Type B pancreatic cell (in vitro differentiated cells): ENCODE measurements at places on chromosomes 16 and 17. TPM values are rescaled to one million over a fixed set of nuclear protein-coding genes. Genes with fewer than 3 reads are reported as not detected.

DNA sequence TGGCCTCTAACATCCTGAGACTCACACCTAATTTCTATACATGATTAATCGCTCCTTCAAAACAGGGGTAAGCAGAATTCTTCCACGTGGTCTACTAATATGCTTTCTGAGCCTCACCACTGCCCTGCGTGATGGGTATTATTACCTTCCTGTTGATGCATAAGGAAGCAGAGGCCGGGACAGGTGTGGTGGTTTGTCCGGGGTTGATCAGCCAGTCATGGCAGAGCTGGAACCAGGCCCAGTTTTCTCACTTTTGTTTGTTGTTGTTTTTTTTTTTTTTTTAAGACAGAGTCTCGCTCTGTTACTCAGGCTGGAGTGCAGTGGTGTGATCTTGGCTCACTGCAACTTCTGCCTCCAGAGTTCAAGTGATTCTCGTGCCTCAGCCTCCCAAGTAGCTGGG is 31.2 kb downstream of the RNF135 start:
- no peak overlapping the region for H3K27ac ChIP-seq
- H3K4me3 ChIP-seq: no peak overlapping the region
- no peak for DNase-seq
- H3K27me3 ChIP-seq: no peaks in the 10 kb centered on the region

DNA sequence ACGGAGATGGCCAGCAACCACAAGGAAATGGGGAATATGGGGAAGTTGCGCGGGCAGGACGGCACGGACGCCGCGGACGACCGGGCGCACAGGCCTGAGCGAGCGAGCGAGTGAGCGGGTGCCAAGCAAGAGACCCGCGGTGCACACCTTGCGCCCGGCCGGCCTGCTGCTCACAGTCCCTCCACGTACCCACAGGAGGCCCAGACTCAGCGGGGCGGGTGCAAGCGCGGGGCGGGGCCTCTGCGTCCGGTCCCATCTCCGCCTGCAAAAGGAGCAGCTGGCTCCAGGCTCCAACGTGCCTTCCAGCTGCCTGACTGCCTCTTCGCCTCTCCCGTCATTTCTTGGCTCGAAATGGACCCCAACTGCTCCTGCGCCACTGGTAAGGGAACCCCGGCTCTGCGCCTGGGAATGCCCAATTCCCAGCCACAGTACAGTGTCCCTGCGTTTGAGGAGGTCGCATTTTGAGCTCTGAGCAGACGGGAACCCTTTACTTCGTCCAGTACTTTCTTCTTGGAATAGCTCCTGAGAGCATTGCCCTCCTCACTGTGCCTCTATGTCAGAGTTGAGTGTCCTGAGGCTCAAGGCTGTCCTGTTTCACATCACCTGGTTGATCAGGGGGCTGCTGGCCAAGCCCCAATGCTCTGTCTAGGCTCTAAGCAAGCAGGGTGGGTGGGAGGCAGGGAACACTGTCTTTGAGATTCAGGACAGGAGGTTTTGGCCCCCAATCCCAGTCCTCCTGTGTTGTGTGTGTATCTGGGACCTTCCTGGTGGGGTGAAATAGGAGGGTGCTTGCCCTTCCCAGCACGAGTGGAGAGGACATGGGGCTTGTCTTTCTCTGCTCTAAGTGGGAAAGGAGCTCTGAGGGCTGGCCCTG is 8.1 kb upstream of the MT1E start:
- H3K27me3 ChIP-seq: peaks cover 86% of the 10 kb centered on the region
- H3K4me1 ChIP-seq: no peaks in the 10 kb centered on the region
- no peak overlapping the region for H3K27ac ChIP-seq

- H3K4me1 ChIP-seq: peaks cover 21% of the 10 kb centered on the region
- no peaks in the 10 kb centered on the region for H3K27me3 ChIP-seq
- no peak overlapping the region for H3K4me3 ChIP-seq
- no peak overlapping the region for H3K27ac ChIP-seq
- no peaks in the 10 kb centered on the region for H3K36me3 ChIP-seq
Observed at GRCh38 chr17:62098623-62099231, 33.6 kb upstream of the MED13 start.

DNA sequence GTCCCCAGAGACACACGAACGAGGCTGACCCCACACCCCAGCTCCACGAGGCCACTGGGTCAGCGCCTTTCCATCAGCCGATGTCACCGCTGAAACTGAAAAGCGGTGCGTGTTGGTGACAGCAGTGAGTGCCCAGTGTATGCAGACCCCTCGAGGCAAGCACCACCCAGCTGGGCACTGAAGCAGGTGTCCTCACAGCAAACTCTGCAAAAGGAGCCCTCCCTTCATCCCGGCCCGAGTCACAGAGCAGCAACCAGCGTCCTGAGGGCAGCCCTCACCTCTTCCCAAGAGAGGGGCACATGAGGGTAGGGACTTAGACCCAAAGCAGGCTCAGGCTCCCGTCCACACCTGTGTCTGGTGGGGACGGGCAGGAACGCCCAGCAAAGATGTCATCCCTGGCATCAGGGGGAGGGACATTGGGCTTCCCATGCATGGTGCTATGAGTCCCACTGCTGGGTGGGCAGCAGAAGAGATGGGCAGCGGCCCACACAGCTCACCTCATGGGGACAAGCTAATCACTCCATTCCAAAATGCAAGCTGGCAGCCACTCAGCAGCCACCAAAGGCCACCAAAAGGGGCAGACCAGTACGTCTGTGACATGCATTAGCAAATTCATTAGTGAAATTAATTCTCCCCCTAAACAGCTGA is 49.2 kb downstream of the RBFOX3 start:
- H3K27me3 ChIP-seq: peaks cover 30% of the 10 kb centered on the region
- no peak for DNase-seq
- H3K4me1 ChIP-seq: peaks cover 15% of the 10 kb centered on the region
- no peaks in the 10 kb centered on the region for H3K36me3 ChIP-seq
- H3K27ac ChIP-seq: no peak overlapping the region
- H3K4me3 ChIP-seq: no peak overlapping the region

The HOXB5 gene
- total RNA-seq: 10.1 and 20.8 TPM in 2 replicates

The RNF222 gene
- 0.24 and 1.1 TPM in 2 replicates for total RNA-seq

DNA sequence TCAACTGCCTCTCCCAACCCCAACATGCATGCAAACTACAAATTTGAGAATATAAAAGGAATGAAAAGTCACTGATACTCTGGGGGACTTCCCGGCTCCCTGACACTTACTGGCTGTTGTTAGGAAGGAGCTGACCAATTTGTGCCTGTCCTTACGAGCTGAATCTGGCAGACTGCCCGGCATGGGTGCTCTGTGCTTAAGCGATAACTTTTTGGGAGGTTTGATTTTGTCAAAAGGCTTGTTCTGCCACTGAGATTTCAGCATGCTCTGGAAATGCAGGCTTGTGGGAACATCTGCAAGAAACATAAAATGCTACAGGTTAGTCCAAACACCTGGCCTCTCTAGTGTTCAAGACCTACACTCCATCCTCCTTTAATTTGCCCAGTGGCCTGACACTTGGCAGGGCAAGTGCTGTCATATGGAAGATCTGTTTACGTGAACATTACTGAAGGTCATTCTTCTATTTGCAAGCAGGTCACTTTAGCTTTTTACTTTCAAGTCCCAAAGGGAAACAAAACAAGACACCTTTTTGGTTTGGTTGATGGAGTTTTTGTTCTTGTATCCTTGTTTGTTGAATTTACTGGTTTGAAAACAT is 40.6 kb downstream of the STH start:
- peaks cover 14% of the 10 kb centered on the region for H3K4me1 ChIP-seq
- no peak overlapping the region for H3K27ac ChIP-seq
- no peak overlapping the region for H3K4me3 ChIP-seq
- H3K27me3 ChIP-seq: no peaks in the 10 kb centered on the region
- H3K36me3 ChIP-seq: peaks cover 34% of the 10 kb centered on the region

DNA sequence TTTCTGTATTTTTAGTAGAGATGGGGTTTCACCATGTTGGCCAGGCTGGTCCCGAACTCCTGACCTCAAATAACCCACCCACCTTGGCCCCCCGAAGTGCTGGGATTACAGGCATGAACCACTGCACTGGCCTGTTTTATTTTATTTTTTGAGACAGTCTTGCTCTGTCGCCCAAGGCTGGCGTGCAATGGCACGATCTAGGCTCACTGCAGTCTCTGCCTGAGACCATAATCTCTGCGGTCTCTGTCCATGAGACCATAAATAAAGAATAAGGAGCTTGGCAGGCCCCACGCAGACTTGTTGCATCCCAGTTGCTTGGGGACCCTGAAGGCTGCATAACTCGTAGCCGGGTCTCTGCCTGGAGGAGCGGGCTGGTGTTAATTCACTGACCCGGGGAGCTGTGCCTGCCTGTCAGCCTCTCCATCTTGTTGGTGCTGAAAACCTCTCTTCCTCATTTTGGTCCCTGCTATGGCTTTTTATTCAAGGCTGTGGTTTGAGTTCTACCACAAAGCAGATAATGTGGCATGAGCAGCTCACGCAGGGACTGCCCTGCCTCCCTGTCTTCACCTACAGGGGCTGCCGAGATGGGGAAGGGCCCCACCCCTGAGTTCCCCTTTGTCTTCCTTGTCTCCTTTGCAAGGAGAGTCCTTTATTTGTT is 82.1 kb downstream of the MSI2 start:
- H3K27ac ChIP-seq: no peak overlapping the region
- no peak overlapping the region for H3K4me3 ChIP-seq
- H3K36me3 ChIP-seq: peaks cover 12% of the 10 kb centered on the region
- peaks cover 48% of the 10 kb centered on the region for H3K4me1 ChIP-seq
- no peaks in the 10 kb centered on the region for H3K27me3 ChIP-seq
- DNase-seq: no peak

DNA sequence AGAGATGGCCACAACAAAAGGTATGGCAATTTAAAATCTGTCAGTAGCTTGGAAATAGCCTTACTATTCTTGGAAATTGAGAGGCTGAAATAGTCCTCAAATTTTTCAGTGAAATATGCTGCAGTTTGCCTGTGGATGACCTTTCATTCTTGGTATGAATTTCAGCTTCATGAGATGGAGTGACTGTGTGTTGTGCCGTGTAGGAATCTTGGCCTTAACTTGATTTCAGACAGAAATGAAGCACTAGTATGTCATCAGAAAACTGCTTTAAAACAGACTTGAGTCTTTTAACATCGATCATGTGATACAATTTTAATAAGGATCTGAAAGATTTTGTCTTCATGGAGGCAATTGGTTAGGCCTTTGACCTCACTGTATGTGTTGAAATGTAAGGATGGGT is 247.2 kb downstream of the CNTNAP4 start:
- peaks cover 3% of the 10 kb centered on the region for H3K27me3 ChIP-seq
- peak overlapping the region; percentile 50 for H3K27ac ChIP-seq
- no peak for DNase-seq
- H3K4me1 ChIP-seq: no peaks in the 10 kb centered on the region

- H3K27me3 ChIP-seq: no peaks in the 10 kb centered on the region
- H3K4me3 ChIP-seq: no peak overlapping the region
- no peak for DNase-seq
- no peak overlapping the region for H3K27ac ChIP-seq
- peaks cover 33% of the 10 kb centered on the region for H3K36me3 ChIP-seq
Observed at GRCh38 chr16:68179196-68179795, 56.6 kb downstream of the ESRP2 start.

DNA sequence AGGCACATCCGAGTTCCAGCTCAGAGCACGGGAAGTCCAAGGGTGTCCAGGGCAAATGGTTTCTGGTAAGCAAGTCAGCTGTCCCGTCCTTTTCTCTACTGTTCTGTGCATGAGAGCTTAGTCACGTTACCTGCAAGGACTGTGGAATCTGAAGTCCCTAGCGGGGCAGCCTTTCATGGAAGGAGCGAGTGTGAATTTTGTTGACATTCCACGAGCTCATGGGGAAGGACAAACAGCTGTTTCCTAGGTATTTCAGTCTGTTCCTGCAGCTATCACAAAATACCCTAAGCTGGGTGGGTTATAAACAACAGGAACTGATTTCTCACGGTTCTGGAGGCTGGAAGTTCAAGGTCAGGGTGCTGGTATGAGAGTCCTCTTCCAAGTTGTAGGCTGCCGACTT is 109.2 kb downstream of the SDR42E1 start:
- H3K4me3 ChIP-seq: no peak overlapping the region
- H3K27me3 ChIP-seq: no peaks in the 10 kb centered on the region
- DNase-seq: no peak
- no peak overlapping the region for H3K27ac ChIP-seq

The KRT9 gene
- 0.85 and 7.4 TPM in 2 replicates for total RNA-seq

DNA sequence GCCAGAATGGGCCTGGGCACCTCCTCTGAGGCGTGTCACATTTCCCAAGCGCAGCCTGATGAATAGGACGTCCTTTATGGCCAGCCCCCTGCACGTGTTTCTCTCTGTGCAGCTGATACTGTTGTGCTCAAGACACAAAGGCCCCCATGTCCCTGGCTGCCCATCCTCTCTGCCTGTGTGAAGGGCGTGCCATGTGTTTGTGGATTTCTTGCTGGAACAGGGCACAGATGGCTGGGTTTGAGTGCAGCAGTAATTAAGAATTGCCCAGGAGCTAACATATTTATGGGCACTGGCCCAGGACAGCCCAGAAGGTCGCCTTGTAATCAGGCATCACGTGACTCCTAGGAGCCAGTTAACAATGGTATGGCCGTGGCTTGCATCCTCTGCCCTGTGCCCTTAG is 181.1 kb downstream of the CCDC182 start:
- H3K27ac ChIP-seq: no peak overlapping the region
- peaks cover 26% of the 10 kb centered on the region for H3K36me3 ChIP-seq
- no peak for DNase-seq
- H3K4me1 ChIP-seq: peaks cover 50% of the 10 kb centered on the region
- H3K4me3 ChIP-seq: no peak overlapping the region
- H3K27me3 ChIP-seq: no peaks in the 10 kb centered on the region

The NPIPA2 gene
- total RNA-seq: 8.2 and 12.9 TPM in 2 replicates

- peaks cover 45% of the 10 kb centered on the region for H3K4me1 ChIP-seq
- peak overlapping the region; percentile 87 for H3K27ac ChIP-seq
- DNase-seq: no peak
Observed at GRCh38 chr17:38705803-38706504, 881 bp downstream of the MLLT6 start.
